Neural progenitor cell (in vitro differentiated cells): ENCODE measurements at places on chromosomes 12 and 14.

- no peak for DNase-seq
Measured at GRCh38 chr12:47981496-47982260, 18.3 kb downstream of the TMEM106C start.

DNA sequence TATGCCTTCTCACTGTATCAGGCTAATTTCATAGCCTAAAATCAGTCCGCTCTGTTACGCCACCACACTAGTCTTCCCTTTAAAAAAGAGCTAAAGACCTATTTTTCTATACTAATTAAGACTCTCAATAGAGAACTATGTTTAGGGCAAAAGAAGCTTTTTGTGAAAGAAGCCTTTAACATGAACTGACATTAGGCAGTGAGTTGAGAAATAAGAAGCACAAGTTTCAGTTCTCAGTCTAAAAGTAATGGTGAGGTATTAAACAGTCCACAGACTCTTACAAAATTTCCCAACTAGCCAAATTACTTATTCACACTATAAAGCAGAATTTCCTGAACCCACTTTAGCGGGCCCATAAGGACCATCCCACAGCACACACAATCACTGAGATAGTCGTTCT lies 93.7 kb downstream of the SOX5 start:
- DNase-seq, result no peak

DNA sequence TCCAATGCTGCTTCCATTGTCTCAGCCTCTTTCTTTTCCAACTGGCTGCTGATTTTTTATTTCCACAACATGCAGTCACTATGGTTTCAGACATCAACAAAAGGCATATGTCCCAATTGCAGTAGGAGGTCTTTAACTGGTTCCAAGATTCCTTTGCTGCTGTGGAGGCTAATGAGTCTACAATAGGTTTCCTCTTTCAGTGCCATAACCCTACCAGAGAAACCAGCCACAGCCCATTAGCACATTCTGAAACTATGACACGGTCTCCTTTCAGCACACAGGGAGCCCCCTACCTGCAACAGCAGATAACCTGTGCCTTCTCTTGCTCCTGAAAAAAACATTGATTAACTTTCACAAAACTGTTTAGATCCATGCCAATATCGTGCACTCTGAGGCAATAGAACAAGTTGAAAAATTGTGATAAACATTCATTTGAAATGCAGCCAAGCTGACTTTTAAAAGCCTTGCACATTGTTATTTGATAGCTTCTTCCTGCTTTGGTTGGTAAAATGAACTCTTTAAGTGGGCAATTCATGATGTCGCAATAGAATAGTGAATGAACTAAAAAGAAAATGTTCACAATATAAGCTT lies 32.4 kb downstream of the PLEKHG7 start:
- no peak for DNase-seq

GRCh38 chr14:47961634-47962033 lies 286.2 kb upstream of the MDGA2 start:
- no peak for DNase-seq

GRCh38 chr14:38391334-38391733 lies 135.4 kb upstream of the CLEC14A start:
- DNase-seq, result no peak

- DNase-seq, result peak; percentile 78
Measured at GRCh38 chr14:90397425-90398314, 841 bp downstream of the CALM1 start.

GRCh38 chr12:116962197-116962596 lies 51.4 kb downstream of the FBXW8 start:
- peak; percentile 28 for DNase-seq

DNA sequence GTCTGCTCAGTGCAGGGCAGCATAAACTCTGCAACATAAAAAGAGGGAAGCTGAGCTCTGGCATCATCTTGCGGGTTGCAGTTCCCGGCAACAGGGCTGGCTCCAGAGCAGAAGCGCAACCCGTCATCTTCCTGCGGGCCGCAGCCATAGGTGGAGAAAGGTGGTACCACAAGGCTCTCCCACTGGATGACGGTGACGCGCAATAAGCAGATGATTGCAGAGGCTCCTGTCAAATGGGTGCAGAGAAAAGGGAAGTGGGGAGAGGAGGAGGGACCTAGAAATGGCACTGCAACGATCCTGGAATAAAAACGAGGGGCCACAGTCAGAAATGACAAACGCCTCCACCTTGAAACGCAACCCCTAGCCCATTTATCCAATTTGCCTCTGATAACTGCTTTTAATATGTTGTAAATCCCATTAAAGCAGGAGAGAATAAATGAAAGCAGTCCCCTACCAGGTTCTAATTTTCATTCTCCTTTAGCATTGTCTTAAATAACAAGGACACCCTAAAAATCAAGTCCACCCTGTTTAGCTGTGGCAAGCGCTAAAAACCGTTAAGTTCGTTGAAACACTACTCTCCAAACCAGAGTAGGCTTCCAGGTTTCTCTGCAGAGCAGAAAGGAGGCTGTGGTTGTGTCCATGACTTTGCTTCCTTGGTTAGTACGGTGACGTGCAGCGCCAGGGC lies 30.9 kb upstream of the TUBA1C start:
- no peak for DNase-seq

- DNase-seq, result no peak
Measured at GRCh38 chr12:101929365-101930041, 52.1 kb downstream of the DRAM1 start.

DNA sequence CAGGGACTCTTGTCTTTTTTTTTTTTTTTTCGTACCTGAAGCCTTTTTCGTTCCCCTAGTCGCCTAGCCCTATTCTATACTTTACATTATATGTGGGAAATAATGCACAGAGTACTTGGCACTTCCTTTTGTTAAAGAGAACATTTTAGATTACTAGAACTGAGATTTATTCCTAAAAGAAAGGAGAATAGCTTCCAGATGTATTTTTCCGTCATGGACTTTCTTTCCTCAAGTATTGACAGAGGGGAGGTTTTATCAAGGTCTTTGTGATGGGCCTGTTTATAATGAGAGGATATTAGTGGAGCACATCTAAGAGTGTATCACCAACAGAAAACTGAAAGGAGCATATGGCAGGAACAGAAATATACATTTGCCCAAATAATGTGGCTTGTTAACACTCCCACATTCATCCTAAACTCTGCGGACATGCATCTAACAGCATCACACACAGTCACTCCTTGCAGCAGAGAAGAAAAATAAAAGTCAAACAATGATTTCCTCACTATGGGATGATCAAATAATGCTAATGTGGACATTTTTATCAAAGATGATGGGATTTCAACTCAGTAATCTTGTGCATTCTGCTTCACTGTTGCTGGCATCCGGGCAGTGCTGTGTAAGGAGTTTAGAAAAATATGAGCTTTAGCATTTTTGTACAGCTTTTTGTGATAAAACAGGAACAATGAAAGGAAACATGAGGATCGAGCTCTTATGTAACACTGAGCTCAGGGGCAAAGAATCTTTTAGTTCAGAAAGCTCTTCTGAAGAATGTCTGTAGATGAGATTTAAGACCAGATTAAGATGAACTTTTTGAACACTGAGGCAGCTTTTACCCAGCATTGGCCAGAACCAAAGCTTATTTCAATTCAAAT lies 183.1 kb downstream of the EGLN3 start:
- DNase-seq, result no peak

GRCh38 chr14:54516709-54517108 lies 7.0 kb downstream of the CGRRF1 start:
- no peak for DNase-seq

DNA sequence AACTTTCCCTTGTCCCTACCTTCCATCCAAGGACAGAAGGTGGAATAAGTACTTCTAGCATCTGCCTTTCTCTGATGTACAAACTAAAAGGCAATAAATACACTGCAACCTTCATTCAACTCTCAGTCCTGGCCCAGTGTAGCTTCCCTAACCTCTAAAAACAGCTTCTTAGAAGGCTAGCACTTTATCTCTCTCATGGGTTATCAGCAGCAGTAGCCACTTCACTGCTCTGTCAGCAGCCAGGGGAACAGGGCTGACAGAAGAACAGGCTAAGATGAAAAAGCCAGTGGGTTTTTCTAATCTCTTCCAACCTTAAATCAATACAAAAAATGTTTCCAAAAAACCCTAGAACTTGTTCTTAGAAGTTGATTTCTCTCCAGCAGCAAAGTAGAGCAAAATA lies 13.2 kb downstream of the BAZ2A start:
- DNase-seq, result no peak

DNA sequence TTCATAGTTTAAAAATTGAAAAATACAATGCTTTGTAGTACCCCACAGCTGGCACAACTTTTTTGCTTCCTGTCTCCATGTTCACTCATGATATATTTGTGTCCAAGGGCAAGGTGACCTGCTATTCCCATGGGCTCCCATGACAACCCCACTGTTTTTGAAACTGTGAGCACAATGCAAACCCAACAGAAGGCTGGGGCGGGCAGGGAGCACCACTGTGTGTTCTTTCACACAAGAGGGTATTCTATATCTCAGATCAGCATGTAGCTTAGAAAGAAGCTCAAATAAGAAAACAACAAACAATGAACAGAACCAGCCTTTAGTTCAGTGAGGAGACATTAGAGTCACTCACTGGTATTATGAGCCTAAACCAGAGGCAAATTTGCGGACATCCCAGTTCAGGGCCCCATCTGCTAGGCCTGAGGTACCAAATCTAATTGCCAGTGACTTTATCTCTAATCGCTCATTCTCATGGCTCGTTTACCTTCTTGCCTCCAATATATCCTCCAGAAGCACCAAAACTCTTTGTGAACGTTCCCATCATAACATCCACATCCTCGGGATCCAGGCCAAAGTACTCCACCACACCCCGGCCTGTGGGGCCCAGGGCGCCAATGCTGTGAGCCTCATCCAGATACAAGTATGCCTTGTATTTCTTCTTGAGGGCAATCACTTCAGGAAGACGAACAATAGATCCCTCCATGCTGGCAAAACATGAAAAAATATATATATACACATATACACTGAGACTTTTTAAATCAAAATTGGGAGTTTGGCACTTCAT lies 56.4 kb upstream of the ISM2 start:
- no peak for DNase-seq

DNA sequence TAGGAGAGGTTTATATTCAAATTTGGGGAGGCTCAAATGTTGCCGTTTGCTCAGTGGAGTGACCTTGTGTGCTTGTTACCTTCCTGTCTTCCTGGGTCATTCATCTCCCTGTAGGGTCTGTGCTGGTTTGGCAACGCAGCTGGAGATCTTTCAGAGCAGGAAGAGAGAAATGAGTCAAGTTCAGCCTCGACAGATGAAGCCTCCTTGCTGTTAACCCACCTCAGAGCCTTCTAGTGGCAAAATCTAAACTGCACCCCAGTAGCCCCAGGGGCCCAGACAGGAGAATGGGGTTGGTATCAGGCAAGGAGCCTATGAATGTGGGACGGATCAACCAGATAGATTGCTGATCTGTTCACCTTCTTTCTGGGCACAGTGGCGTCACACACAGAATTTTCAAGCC lies 999.3 kb downstream of the VRK1 start:
- DNase-seq, result no peak

GRCh38 chr14:104351849-104352492 lies 213.6 kb downstream of the KIF26A start:
- no peak for DNase-seq

- DNase-seq, result no peak
Measured at GRCh38 chr12:83630526-83630925, 943.8 kb downstream of the TMTC2 start.

- no peak for DNase-seq
Measured at GRCh38 chr14:55111122-55111708, 17.8 kb upstream of the LGALS3 start.

GRCh38 chr12:108811411-108812180 lies 45.8 kb downstream of the SSH1 start:
- DNase-seq, result no peak

DNA sequence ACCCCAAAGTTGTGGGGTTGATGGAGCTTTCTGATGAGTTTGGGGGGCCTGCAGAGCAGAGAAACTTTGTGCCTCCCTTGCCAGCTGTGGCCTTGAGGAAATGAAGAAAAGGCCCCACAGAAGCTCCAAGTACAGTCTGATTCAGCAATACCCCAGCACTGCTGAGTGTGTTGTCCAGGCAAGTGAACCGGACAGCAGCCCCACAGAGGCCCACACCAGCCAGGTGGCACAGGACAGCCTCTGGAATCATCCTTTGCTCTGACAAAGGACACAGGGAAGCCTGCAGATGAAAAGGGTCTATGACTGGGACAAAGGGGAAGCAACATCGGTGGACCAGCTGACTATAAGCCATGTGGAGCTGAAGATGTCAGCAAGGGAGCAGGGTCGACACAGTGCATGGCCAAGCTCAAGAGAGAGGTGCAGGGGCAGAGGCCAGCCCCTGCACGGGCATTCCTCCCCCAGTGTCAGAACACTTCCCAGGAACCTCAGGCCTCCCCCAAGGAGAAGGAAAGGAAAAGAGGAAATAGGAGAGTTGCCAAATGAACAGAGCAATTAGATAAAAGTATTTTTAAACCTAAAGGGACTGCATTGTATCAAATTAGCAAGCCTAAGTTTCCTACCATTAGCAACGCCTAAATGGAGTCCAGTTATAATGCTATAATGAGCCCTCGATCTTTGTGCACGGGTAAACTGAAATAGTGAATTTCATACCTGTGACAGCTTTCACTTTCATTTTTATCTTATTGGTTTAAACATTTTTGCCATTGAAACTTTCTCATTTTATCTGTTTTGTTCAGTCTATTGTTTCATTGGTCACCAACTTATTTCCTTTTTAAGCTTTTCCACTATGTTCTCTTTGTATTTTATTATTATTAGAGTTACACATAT lies 46.3 kb upstream of the PTGDR start:
- no peak for DNase-seq

DNA sequence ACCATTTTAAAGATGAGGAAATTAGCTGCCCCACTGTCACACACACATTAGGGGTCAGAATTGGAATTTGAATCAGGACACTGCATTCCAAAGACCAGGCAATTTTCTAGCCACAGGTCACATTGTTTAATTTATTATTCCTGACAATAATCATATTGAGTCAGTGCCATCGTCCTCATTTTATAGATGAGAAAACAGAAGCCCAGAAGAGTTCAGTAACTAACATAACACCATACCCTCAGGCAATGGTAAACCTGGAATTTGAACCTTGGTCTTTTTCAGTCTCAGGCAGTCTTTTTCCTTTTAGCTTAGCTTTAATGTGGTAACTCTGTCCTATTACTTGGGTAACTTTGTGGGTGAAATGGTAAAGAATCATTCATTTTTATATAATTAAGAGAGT lies 330.3 kb upstream of the SYT1 start:
- no peak for DNase-seq

DNA sequence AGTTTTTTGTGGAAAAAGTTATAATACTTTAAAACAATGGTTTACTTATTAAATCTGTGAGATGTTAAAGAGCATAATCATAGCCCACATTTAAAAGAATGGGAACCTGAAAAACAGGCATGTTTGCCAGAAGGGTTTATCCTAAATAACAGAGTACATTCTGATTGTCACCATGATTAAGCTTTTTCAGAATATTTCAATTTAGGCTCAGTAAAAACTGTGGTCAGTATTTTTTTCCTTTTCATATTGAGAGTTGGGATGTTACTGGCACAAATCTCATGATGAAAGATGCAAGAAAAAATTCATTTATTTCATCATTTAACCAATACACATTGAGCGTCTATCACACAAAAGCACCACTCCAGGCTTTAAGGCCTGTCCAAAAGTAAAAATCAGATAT lies 18.6 kb downstream of the EPS8 start:
- DNase-seq, result no peak
